SK-N-MC (cell line): ENCODE measurements at places on chromosomes 3 and 15.

DNA sequence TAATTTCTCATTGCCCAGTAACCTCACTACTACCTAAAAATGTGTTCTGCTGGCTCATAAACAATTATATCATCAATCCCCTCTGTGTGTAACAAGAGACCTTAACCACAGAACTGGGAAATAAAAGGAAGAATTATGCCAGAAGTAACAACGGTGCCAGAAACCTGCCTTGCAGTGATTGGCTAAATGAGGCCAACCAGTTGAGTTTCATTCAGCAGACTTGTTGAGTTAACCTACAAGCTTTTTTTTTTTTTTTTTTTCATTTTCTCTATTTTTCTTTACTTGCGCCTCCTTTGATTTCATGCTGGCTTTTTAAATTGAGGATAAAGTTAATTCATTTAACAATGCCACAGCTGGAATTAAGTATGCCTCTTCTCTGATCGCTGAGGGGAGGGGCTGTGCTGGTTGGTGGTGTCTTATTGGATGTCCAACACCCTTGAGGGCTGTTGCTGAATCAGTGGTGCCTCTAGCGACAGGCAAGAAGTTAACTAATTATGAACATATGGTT, 30.0 kb upstream of the GMNC start:
- no peak for DNase-seq

GRCh38 chr3:64748244-64748904, 60.6 kb upstream of the ADAMTS9 start:
- DNase-seq, result no peak

GRCh38 chr15:82764740-82765139, 41.1 kb downstream of the FSD2 start:
- DNase-seq, result no peak

DNA sequence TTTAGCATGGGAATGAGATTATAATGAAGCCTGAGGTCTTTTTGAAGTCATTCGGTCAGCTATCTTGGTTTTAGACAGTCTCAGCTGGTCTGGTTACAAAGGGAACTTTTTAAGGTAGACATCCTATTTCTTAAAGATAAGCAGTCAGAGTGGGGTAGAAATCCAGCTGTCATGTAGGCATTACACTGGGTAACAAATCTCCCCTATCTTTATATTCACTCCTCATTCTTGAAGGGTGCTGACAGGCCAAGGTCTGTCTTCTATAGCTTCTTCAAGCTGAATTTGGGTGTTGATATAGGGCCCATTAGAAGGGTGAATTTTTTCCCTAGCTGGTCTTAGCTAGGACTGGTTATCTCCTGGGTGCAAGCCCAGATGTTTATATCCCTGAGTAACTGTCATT, 21.2 kb upstream of the NDN start:
- no peak for DNase-seq

DNA sequence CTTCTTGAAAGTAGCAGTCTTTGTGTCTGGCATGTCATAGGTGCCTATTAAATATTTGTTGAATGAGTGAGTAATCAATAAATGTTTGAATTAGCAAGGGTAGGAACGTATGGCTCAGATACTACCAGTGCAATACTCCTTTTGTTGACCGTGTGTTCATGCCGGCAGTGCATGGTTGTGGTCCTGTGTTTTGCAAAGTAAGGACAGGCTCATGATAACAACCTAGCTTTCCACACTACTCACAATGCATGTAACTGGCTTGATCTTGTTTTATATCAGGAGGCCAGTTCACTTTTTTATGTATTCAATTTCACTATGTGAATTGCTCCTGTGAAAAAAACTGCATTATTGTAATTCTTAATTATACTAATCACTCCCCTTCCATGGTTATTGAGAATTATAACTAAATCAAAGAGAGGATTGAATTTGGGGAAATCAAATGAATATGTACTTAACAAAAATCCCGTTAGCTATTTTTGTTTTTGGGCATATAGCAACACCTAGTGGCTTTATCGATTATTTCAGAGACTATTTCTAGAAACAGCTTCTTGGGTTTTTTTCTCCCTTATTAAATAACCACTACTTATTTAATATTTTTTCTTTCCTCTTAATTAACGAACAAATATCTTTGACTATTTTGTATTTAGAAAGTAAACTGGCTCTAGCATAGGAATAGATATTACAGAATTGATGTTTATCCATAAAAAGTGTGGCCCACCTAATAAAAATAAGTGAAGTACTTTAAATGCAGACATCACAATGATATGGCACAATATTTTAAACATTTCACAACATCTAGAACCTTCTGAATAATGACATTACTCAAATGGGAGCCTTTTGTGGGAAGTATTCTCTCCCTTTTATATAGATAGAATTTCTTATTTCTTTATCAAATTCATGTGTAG, 218.5 kb downstream of the BBX start:
- DNase-seq, result no peak

GRCh38 chr3:153162513-153163392, 727 bp downstream of the RAP2B start:
- no peak for DNase-seq

GRCh38 chr3:45187694-45188141, 38.4 kb downstream of the TMEM158 start:
- no peak for DNase-seq

DNA sequence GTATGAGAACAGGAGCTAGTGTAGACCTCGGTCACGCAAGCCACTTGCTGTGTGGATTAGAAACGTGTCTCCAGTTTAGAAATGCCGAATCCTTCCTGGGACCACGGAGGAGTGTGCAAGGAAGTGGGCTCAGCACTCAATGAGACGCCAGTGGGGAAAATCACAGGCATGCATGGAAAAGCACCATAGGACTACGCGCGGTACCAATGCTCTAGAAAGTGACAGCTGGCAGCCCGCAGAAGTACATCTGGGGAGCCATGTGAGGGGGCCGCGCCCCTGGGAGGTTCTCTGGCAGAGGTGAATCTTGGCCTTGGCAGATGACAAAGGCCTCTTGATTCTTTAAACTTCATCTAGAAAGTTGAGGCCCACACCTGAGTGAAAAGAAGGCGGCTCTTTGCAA, 99.3 kb downstream of the LRRK1 start:
- no peak for DNase-seq

- no peak for DNase-seq
Measured at GRCh38 chr3:25130724-25131520, 297.1 kb upstream of the RARB start.

DNA sequence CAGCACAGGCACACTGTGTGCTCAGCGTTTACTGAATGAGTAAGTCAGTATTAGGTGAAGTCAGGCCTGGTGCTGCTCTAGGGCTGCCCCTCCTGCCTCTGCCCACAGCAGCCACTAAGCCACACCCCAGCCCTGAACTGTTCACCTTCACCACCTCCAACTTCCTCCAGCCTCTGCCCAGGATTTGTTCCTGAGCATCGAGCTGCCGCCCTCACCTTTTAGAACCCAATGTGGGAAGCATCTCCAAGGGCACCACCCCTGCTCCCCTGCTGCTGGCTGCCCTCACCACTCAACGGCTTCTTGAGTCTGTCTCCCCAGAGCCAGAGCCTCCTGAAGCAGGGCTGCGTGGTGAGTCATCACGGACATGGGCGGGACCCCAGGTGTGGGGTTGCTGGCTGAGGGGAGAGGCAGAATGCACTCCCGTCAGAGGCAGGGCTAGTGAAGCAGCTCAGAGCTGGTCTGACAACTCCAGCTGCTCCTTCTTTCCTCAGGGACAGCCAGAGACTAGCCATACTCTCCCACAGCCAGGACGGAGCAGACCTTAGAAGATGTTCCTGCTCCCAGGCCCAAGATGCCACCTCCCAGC, 5.8 kb downstream of the HYAL2 start:
- DNase-seq, result no peak

DNA sequence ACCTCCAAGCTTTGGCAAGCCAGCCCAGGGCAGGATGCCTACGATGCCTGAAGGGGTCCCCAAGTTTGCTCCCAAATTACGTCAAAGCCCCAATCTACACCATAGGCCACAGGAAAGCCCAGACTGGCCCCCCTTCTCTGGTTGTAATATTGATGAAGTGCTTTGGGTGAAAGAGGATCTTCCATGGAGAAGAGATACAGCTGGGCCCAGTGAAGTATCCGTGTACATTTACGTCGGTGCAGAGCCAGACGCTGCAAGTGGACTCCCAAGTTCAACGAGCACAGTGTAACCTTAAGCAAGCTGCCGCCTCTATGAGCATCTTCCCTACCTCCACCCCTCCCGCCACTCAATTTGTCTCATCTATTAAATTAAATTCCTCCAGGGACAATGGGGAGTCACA, 100.1 kb upstream of the TPM1 start:
- DNase-seq, result no peak

- no peak for DNase-seq
Measured at GRCh38 chr3:61239871-61240270, 11.4 kb downstream of the FHIT start.

- DNase-seq, result no peak
Measured at GRCh38 chr3:34859746-34860145, 779.6 kb upstream of the ARPP21 start.
